ENCODE measurements at places on chromosomes 7 and 10.

DNA sequence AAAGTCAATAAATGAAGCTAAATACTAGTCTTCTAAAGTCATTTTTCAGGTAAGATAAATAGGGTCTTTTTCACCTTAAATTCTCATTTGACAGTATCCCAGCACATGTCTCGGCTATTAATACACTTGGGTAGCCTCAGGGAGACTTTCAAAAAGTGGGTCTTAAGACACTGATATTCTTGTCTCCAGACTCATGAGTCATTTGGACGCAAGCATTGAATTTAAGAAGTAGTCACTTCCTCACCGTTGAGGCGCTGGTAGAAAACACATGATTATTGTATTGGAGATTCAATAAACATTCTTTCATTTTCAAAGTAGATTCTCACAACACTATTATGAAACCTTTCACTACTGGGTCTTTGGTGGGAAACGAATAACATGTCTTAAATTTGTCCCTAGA is 108.9 kb upstream of the SP8 start:
- DNase-seq, result no peak

DNA sequence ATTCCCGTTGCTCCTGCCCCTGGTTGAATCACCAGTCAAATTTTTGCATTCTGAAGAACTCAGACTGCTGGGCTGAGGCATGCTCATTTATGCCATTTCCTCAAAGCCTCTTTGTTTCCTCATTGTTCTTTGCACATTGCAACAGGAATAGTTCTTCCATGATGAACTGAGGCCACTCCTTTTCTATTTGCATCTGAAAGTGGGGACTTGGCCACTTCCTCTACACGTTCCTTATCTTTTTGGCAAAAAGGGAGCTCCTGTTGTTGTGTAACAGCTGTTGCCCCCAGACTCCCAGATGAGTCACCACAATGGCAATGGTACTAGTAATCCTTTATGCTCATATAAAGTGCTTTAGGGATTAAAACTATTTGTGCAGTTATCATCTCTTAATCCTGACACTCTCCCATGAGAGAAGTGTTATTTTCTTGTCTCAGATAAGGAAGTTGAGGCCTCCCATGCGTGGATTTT is 20.1 kb upstream of the ITPRID1 start:
- no peak for DNase-seq

DNA sequence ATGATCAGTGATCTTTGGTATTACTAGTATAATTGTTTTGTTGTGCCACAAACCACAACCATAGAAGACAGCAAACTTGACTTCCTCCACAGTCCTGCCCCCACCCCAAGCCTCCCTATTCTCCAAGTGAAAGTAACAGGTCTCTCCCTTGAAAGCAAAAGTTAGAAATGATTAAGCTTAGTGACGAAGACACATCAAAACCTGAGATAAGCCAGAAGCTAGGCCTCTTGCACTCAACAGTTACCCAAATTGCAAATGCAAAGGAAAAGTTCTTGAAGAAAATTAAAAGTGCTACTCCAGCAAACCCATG is 7.5 kb downstream of the SAR1A start:
- no peak for DNase-seq

- peak; percentile 93 for DNase-seq
Measured at GRCh38 chr10:36349445-36350078, 707.5 kb upstream of the FZD8 start.

DNA sequence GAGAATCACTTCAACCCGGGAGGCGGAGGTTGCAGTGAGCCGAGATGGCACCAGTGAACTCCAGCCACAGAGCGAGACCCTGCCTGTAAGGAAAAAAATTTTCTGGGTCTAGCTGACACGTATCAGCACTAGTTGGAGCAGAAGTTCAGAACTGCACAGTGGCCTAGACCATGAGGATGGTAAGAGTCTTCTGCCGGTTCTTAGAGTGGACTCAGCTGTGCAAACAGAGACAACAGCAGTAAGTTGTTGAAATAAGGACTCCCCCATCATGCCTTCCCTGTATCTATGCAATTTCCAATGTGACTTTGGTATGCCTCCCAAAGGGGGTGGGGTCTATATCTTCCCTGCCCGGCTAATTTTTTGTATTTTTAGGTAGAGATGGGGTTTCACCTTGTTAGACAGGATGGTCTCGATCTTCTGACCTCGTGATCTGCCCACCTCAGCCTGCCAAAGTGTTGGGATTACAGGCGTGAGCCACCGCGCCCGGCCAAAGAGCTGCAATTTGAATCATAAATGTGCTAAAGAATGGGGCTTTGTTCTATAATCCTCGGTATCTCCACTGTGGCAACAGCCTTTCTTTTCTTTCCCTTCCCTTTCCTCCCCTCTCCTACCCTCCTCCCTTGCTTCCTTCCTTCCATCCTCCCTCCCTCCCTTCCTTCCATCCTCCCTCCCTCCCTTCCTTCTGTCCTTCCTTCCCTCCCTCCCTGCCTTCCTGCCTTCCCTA is 14.5 kb upstream of the RNF216 start:
- DNase-seq, result no peak

DNA sequence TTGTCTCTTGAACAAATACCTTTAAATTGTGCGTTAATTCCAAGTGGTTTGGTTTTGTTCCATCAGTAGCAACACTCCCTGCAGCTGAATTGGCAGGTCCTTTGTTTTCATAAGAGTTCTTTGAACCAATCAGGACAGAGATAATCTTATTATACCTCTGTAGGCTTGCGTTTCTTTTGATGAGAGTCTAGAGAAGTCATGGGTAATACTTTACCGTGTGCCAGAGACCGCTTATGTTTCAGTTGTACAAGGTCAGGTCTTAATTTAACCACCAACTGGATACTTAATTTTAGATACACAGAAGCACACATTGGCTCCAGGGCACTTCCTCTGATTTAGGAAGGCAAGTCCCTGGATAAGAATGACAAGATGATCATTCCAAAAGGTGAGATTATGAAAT is at the start of gene ASB15:
Gene ASB15 (plus strand): TSS at position 292 of the 400 bp plus-strand sequence. CDS start 12,682 bp downstream, outside the sequence.
- peak; percentile 3 for DNase-seq

DNA sequence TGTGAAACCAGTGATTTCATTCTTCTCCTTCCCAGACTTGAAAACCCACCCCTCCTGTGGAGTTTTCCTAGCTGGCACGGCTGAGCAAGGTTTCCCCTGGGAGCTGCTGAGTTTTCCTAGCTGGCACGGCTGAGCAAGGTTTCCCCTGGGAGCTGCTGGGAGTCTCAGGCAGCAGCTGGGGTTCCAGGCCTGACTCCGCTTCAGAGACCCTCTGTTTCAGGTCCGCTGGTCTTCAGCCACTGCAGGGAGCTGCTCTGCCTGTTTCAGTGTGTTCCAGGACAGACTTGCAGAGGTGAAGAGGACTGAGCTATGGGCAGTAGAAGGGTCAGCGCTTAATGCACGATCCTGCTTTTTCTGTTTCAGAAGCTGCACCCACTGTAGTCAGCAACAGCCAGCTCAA is 104.9 kb downstream of the XRCC2 start:
- DNase-seq, result no peak

DNA sequence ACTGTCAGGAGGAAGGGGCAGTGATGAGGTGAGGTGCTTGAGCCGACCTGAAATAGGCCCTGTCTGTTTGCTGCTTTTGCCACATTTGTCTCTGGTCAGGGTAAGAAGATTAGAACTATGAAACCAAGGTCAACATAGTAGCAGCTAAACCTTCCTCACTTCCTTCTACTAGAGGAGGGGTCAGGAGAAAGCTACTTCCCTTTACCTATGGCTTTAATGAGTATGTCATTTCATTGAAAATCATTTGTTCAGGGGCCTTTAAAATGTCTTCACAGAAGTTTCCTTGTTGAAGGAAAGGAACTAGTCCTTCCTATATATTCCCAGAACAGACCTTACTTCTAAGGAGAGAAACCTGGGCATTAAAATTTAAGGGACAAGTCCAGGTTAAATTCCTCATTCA is 19.0 kb downstream of the HYAL4 start:
- no peak for DNase-seq

GRCh38 chr10:21517134-21518031 is 8.1 kb downstream of the SKIDA1 start:
- no peak for DNase-seq

GRCh38 chr10:129416956-129417765 is 49.9 kb upstream of the MGMT start:
- peak; percentile 0 for DNase-seq

DNA sequence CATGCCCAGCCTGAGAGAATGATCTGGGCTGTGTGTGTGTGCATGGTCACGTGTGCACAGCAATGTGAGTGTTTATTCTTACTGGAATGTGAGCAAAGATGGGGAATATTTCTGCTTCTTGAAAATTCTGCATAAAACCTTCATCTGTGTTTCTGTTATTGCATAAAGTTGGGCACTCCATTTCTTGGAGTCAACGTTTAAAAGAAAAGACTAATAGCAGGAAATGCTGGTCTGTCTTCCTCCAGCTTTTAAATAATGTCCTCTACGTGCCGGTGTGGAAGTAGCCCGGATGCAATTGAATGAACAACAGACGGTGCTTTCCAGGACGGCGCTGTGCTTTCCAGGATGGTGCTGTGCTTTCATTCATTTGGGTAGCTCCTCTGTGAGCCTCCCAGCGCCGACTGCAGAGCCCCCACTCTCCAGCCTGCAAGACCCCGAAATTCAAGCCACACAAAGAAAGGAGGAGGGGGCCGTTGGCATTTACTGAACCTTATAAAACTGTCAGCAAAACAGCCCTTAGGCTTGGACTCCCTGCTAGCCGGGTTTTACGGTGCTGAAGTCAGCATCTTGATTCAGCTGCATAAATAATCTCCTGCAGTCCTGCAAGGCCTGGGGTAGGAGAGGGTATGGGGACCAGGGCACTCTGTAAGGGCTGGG is 158.2 kb upstream of the PRKCQ start:
- DNase-seq, result peak; percentile 57

- DNase-seq, result peak; percentile 67
Measured at GRCh38 chr7:75711656-75712514, 26.9 kb downstream of the HIP1 start.

DNA sequence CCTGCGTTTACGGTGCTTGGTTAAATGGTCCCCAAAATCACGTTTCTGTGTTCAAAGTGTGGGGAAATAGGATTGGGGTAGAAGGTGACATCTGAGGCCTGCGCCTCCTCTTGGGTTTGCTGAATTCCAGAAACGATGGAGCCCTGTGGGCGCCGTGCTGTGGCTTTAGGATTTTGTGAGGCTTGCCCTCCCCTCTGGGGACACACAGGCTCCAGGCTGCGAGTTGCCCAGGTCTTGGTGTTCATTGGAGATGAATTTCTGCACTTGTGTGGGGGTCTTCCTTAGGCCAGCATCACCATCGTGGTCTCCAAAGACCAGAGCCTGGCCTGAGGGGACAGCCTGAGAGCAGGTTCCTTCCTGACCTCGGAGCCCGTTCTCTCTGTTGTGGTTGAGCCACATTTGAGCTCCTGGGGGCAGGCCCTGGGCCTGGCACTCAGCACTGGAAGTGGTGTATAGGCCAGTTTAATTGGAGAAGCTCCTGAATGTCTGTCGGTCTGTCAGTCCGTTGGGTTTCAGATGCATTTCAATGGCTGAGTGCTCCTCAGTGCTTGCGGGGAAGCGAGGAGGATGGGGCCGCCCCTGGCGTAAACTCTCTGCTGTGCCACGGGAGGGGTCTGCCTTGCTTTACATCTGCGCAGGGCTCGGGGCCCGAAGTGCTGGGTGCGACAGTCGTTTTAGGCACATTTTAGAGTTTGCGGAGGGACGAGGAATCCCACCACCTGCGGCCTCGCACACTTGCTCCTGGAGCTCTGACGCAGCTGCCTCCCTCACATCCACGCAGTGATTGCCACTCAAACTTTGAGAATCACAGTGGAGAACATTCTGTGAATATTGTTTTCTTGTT is 71.7 kb downstream of the DNAJB6 start:
- DNase-seq, result no peak

Measured in iris pigment epithelial cell (primary cell).